ENCODE measurements at places on chromosomes 5 and 9. TPM values are rescaled to one million over a fixed set of nuclear protein-coding genes. Genes with fewer than 3 reads are reported as not detected.

DNA sequence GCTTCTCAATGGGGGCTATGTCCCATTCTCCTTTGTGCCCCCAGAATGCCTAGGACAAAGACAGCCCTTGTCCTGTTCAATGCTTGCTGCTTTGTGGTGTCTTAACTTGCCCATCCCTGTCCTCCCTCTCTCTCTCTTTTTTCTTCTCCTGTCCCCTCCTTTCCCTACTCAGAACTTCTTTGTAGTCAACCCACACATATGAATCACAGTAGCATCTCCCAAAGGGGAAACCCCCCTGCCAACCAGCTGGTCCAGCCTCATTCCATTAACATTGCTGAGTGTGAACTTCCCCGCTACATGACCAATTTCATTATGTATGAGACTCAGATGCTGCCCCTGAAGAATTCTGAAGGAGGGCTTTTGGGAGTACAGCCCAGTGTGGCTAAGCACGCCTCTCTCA, 408.3 kb downstream of the ENC1 start:
- no peak for DNase-seq

GRCh38 chr9:138122201-138122600, 244.6 kb downstream of the CACNA1B start:
- DNase-seq: no peak

DNA sequence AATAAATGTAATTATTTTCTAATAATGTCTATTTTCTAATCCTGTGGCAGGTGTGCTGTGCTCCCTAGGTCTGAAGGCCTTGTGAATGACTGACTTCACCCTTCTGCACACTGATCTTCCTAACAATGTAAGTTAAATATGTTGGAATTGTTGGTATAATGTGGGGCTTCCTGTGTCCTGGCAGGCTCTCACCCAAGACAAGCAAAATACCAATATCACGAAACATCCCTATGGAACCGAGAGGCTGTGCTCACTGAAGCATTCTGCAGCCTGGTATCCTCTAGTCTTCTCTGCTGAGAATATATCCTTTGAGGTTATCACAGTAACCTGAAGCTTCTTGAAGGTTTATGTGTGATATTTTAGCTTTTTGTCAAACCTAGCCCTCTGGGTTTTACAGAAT, 159.4 kb downstream of the GABRB2 start:
- DNase-seq: no peak

DNA sequence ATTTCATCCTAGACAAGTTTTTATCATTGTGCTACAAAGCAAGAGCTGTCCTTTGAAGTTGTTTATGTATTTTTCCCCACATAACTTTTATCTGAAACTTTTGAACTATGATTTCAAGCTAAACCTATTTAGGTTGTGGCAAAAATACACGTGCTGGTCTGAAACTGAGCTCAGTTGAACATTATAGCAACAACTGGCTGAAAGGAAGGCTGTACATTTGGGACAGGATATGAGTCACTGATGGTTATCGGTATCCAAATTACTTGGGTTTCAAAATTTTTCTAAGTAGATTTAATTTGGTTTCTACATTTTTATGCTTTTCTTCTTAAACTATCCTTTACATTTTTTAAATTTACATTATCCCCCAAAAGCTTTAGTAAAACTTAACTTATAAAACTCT, 627.3 kb upstream of the NUDT12 start:
- no peak for DNase-seq

Gene ADCY2
- 5.3 TPM for polyA plus RNA-seq

- no peak for DNase-seq
Observed at GRCh38 chr5:124876566-124876965, 130.1 kb upstream of the ZNF608 start.

DNA sequence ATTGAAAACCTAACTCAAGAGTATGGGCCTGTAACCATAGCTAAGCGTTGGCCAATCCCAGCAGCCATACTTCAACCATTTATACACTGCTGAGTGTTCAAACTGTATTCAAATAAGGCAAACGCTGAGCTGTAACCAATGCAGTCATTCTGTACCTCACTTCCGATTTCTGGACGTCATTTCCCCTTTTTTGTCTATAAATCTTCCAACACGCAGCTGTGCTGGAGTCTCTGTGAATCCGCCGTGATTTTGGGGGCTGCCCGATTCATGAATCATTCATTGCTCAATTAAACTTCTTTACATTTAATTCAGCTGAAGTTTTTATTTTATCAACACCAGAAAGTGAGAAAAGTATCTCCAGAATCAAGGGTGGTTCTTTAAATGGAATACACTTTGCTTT, 31.7 kb downstream of the MTX3 start:
- DNase-seq: no peak

GRCh38 chr5:109819878-109820277, 130.2 kb downstream of the MAN2A1 start:
- DNase-seq: no peak

Gene GPR150
- polyA plus RNA-seq: 0.28 TPM

Gene GMCL2
- not detected for polyA plus RNA-seq

GRCh38 chr5:112087222-112087621, 330.2 kb upstream of the NREP start:
- DNase-seq: no peak

Gene NUTM2F
- not detected for polyA plus RNA-seq

Gene ZNF474
- 0.18 TPM for polyA plus RNA-seq

Gene C9
- polyA plus RNA-seq: not detected

Gene PRELID2
- 5.5 TPM for polyA plus RNA-seq

DNA sequence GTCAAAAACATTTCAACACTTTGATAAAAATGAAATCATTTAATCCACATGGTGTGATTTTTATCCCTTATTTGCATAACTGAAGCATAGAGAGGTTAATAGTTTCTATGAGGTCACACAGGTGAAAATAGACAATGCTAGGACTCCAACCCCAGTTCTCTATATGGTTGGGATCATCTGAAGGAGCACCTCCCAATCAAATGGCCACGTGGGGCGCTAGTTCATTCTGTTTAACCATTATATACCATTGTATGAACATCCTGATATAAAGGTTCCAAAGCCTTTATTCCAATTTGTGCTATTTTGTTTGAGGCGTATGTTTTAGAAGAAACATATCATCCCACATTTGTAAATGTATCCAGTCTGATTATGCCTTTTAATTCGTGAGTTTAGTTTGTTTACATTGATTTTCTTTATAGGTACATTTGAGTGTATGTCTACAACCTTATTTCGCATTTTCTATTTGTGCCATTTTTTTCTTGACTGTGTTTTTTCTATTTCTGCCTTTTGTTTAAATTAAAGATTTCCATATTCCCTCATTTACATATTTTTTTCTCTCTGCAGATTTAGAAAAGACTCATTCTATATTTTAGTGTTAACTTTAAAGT, 1092.0 kb downstream of the MAT2B start:
- no peak for DNase-seq

DNA sequence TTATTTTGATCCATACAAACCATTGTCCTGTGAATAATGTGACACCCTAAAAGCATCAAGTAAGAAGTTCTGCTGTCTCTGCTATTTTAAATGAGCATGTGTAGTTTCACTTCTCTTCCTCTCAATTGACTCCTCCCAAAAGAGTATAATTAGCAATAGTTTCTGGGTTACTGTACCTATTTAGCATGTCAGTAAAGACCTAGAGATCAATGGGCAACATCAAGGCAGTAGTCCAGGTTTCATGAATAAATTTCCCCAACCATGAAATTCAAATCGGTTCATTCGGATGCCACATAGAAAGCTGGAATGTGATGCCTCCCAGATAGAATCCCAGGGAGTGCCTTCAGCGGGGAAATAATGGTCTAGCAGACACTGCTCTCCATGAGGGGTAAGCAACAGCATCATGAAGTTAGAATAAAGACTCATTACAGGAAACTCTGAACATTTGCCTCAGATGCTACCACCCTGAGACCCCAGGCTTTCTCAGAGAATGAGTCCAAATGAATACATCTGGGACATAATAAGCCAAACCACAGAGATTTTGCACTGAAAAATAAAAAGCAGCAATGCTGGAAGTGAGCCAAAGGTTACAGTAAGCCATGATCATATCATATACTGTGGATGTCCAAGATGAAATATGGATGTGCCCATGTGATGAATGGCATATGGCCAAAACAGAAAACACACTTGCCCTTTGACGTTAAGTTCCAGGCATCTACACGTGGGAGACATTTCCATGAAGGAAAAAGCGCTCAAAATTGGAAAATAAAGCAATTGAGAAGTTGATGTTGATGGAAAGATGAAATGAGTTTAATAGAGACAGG, 1107.0 kb upstream of the SEMA6A start:
- no peak for DNase-seq

- DNase-seq: no peak
Observed at GRCh38 chr5:122999947-123000563, 36.5 kb downstream of the PPIC start.

DNA sequence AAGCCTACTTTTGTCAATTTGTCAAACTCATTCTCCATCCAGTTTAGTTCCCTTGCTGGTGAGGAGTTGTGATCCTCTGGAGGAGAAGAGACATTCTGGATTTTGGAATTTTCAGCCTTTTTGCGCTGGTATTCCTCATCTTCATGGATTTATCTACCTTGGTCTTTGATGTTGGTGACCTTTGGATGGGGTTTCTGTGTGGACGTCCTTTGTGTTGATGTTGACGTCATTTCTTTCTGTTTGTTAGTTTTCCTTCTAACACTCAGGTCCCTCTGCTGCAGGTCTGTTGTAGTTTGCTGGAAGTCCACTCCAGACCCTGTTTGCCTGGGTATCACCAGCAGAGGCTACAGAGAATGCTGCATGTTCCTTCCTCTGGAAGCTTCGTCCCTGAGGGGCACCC, 71.2 kb downstream of the P4HA2 start:
- no peak for DNase-seq

GRCh38 chr5:148973455-148973854, 89.4 kb downstream of the SH3TC2 start:
- DNase-seq: no peak

DNA sequence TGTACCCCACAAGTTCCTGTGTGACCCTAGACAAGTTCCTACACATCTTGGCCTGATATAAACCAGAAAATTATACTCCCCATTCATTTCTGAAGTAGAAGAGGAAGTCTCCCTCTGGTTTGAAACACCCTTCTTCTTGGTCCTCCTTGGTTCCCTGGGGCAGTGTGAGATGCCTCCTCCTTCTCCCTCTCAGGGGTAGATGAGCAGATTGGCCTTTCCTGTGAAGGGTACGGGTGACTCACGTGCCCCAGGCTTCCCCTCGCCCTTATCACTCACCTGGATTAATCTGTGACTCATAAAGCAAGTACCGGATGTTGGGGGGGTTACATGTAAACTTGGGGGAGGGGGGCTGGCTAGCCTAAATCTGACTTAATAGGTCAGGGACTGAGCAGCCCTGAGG, 11.1 kb upstream of the AQP3 start:
- DNase-seq: no peak

DNA sequence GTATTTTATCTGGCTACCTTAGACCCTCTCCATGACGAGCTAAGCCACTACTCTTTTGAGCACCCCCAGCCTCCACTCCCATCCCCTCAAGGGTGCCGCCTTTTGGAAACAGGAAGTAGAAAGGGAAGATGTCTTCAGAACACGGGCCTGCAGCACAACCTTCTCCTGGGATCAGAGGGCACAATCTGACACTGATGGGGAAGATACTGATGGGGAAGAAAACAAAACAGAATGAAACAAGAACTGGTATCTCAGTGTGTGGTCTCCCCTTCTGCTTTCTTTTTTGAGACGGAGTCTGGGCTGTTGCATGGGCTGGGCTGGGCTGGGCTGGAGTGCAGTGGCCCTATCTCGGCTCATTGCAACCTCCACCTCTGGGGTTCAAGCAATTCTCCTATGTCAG, 539.7 kb upstream of the DAP start:
- no peak for DNase-seq

DNA sequence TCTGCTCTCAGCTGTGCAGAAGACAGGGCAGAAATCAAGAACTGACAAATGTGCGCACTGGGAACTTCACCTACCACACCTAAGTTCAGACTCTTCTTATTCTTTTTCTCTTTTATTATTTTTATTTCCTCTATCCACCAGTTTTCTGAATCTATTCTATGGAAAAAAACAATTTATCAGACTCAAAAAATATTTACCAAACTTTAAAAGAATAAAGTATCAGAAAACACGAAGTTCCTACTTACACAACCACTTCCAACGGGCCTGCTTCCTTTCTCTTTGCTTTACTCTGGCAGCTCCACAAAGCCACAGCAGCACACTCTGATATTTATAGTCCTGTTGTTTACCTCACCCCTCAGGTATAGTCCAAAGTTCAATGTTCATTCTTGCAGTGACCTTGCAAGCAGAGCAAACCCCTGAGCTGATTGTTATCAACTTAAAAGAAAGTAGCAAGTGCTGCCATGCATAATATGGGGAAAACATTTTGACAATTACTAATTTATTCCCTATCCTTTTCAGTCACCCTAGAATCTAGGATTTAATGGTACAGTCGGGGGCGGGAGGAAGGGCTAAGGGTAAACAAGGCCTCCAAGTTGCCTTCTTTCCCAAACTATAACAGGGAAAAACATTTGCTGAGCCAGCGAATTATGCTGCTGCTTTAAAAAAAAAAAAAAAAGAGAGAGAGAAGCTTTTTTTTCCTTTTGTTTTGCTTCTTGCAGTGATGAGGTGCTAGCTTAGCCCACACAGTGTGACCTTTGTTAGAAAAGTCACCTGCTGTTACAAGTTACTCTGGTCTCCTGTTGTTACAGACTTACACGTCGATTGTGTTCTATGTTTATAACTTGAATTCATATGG, at the start of gene SELENOP:
TSS of gene SELENOP (minus strand) at position 302 of the 856 bp plus-strand sequence. CDS start 3,539 bp downstream, outside the sequence.
- peak; percentile 71 for DNase-seq

- DNase-seq: peak; percentile 40
Observed at GRCh38 chr5:192970-193831, 1.9 kb downstream of the LRRC14B start.

Gene SHC3
- polyA plus RNA-seq: 0.05 TPM

Data from ovary (tissue), 10 donors.